NCI-H510A treated with DMSO at 0.1 percent for 48 hours (cell line): ENCODE measurements at places on chromosomes 5 and 9.

DNA sequence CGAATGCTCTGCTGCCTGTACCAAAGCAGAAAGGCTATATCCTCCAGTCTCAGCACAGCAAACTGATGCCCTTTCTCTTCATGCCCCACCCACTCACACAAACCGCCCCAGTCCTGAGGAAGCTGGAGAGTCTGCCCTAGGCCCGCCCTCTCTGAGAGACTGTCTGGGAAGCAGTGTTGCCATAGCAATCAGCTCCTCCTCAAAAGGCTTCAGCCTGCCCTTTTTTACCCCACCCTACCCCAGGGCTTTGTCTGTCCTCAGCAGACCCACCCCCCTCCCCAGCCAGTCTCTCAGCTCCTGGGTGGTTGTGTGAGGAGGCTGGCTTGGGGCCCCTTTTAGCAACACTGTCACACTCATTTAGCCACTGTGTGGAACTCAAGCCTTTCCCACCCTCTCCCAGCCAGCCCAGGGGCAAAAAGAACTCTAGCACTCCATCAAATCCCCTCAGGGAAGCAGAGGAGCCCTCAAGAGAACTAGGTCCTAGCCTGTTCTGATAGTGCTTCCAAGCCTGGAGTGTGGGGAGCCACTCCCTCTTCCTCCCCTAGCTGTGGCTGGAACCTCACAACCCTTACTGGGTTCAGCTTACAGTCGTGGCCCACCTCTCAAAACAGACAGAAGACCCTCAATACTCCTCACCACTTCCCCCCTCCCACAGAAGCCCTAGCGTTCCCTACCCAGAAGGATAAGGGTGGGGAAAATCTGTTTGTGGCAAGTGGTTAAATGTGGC lies 1.4 kb downstream of the ATOSB start:
- DNase-seq = peak; percentile 63

GRCh38 chr5:139660105-139660922 lies 12.2 kb downstream of the CXXC5 start:
- DNase-seq = peak; percentile 12

- no peak for DNase-seq
These were observed 159.0 kb downstream of the KCTD16 start for GRCh38 chr5:144329681-144330080.

- DNase-seq = no peak
These were observed 98.0 kb downstream of the PLPPR1 start for GRCh38 chr9:101126556-101126955.

GRCh38 chr5:120345947-120346346 lies 118.2 kb upstream of the PRR16 start:
- DNase-seq = no peak

DNA sequence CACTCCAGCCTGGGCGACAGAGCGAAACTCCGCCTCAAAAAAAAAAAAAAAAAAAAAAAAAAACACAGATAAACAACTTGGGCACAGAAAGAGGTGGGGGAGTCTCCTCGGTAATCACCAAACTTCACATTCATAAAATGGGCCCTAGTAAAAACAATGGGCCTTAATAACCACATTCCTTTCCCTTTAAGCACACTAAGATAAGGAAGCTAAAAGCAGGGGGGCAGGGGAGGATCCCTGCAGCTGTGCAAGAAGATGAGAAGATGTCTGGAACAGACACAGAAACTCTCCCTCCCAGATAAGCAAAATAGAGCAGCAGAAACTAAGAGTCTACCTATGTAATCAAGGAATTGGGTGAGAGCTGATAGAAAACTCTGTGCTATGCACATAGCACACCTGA lies 111.2 kb upstream of the FAM174A start:
- no peak for DNase-seq

GRCh38 chr5:115785381-115786065 lies 30.9 kb downstream of the CDO1 start:
- no peak for DNase-seq

DNA sequence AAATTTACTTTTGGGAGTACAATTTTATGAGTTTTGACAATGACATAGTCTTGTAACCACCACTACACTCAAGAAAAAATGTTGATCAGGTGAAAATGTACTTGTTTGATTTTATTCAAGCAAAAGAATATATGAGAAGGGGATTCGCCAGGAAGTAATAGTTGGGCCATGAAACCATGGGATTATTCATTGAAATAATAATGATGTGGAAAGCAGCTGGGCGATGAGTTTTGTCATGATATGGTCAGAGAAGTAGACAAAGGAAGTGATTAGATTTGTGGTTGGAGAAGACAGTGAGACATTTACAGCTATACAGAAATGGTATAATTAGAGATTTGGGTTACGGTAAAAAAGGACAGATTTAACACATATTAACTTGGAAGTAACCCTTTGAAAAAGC lies 11.2 kb downstream of the HMGCR start:
- DNase-seq = no peak

GRCh38 chr9:131982102-131982501 lies 97.6 kb downstream of the MED27 start:
- no peak for DNase-seq

GRCh38 chr9:131677444-131678180 lies 62.3 kb downstream of the RAPGEF1 start:
- DNase-seq = peak; percentile 67

DNA sequence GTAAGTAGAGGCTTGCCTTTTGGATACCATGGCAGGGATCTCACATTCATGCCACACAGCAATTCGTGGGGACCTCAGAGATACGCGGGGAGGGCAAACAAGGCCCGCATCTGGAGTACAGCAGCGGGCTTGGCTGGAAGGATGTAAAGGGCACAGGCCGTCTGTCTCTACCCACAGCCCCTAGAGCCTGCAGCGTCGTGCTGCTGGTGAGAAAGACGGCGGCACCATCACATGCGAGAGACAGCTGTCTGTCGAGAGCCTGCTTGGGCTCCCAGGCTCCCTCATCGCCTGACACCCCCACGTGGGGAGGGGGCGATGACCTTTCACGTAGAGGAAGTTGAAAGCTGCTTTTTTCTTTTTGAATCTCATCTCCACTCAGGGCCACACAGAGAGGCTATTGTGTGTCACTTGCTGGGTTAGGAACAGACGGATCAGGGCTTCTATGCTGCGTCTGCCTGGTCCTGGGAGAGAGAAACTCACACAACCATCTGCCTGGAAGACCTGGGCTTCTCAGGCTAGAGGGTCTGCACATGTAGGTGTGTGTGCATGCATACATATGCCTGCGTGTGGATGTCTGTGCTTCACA lies 134.6 kb upstream of the PPP1R26 start:
- DNase-seq = no peak

DNA sequence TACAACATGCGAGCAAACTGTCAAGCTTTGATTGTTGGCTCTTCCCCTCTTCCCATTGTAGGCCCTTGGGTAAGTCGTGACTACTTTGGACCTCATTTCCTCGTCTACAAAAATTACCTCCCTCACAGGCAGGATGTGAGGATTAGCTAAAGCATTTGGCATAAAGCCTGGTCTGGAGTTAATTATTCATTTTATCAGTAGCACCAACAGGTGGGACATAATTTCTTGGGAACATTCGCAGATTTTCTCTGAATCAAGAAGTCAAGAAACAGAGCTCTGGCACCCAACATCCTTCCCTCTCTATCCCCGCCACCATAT lies 39.9 kb upstream of the SEMA6A start:
- no peak for DNase-seq

- DNase-seq = no peak
These were observed 21.0 kb downstream of the ANKH start for GRCh38 chr5:14850419-14851049.

DNA sequence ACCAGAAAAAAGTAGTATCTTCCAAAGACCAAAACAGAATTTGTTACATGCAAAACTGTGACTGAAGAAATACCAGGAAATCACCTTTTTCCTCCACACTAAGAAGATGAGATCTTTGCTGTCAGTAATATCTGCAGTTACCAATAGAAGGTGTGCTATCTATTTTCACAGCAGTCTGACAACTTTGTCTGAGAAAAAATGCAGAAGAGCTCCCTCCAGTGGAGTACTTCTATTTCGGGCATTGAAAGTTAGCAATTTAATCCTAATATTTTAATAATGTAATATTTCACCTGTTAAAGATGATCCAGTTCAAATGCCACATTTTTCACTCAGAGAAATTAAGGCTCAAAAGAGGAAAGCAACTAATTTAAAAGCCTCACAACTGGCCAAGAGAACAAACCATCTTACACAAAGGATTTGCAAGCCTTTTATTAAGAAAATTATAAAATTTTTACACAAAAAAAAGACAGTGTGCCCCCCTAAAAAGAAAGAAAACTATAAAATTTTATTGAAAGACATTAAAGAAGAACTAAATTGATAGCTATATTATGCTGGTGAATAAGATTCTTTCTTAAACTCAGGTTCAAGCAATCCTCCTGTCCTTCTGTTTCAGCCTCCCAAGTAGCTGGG lies 50.6 kb downstream of the DEPDC1B start:
- DNase-seq = peak; percentile 34

- DNase-seq = no peak
These were observed 1892.1 kb downstream of the MAT2B start for GRCh38 chr5:165397516-165397915.

DNA sequence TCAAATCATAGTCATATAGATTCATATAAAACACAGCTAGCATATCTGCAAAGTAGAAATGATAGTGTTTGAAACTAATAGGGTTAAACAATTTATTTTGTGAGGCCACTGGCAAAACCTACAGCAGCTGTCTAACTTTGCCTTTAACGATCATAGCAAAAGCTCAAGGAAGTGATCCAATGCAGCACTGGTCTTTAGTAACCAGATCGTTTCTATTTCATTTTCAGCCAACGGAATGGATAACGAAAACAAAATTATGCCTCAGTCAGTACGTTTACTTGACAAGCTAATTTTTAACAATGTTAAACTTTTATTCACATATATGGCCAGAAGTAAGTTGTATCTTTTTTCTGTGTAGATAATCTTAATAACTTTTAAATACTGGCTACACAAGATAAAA lies 17.7 kb downstream of the MLLT3 start:
- DNase-seq = no peak

- no peak for DNase-seq
These were observed 11.2 kb downstream of the BHMT2 start for GRCh38 chr5:79080804-79081203.

- no peak for DNase-seq
These were observed 144.4 kb downstream of the GLIS3 start for GRCh38 chr9:4155221-4156026.

DNA sequence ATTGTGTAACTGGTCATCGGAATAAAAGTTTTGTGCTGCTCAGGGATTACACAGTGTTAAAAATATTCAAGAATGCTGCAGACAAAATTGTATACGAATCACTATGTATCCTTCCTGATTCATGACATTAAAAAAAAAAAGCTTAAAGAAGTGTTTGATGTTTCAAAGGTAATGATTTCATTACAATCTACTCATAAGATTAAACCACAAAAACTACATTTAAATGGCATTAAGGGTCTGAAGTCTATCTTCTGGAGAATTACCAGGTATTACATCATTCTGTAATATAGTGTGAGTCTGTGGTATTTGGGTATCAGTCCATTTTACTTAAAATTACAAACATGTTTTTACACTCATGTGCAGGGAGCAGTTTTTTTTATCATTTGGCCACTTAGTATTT lies 324.4 kb downstream of the NDUFS4 start:
- DNase-seq = no peak

DNA sequence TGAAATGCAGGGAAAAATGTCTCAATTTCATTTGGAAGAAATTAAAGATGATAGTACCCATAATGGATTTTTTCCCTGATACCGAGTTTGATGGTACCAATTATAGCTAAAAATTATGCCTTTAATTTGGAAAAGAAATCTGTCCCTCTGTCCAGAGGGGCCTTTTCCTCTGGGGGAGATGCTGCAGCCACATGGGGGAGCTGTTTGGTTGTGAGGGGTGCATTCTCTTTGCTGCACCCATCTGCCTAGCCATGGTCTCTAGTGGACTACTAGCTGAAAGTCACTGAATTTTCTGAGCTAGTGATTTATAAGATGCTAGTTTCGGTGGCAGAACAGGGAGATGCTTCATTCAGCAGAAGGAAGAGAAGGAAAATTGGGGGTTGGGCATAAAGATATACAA lies 9.6 kb downstream of the SEC61B start:
- no peak for DNase-seq

- no peak for DNase-seq
These were observed 118.8 kb downstream of the GADD45G start for GRCh38 chr9:89723469-89724100.

DNA sequence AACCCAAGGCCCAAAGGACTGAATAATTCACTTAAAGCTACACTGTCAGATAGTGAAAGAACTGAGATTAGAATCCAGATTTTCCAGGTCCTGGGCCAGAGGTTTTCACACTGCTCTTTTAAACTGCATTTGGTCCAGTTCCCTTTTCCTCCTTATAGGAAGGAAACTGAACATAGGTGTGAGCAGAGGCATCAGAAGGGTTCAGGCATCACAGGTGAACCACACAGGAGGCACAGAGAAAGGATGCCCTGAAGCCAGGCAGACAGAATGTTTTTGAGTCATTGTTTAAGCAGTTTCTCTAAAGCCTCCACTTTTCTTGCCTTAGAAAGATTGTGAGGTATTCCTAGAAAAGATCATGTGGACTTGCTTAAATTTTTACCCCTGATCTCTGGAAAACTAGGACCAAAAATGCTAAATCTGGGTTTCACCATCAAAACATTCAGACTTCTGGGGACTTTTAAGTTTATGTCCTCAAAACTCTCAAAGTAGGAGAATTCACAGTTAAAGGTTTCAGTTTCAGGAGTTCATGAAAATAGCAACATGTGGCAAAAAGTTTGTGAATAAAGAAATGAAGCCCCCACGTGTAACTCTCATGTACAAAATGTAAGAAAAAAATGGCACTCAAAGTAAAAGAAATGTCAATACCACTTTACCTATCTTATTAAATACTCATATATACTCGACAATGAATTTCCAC lies 386.1 kb downstream of the NTRK2 start:
- no peak for DNase-seq

GRCh38 chr9:96148634-96149532 lies 153.1 kb downstream of the HSD17B3 start:
- DNase-seq = no peak

- no peak for DNase-seq
These were observed 227.5 kb downstream of the AGTPBP1 start for GRCh38 chr9:85514256-85514655.

- DNase-seq = no peak
These were observed 41.1 kb upstream of the PLPP6 start for GRCh38 chr9:4620881-4621555.

DNA sequence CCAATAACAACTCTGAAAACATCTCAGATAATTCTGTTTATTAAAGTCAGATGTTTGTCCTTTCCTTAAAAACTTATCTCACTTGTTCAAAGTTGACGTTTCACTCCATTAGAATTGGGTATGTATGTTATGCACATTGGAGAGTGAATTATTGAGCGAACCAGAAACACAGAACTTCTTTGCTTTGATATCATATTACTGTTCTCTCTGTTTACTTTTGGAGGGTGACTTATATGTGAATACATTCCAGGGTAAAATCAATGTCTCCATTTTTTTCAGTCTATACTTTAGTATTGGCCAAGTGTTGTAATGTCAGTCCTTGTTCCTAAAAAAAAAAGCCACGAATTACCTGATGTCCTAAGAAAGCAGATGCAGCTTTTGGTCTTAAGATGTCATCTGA lies 307.4 kb downstream of the CSNK1G3 start:
- DNase-seq = no peak
